Activated CD4-positive, alpha-beta T cell treated with anti-CD3 and anti-CD28 coated beads, Interleukin-10, Interleukin-2, amounts not matched to agents 100 ng/mL and 50 ng/mL, durations not matched to agents 16 hours and 8 hours (primary cell): ENCODE measurements at places on chromosomes 16 and 17.

- no peak for DNase-seq
Measured at GRCh38 chr16:1749152-1750117, 21.9 kb downstream of the NME3 start.

DNA sequence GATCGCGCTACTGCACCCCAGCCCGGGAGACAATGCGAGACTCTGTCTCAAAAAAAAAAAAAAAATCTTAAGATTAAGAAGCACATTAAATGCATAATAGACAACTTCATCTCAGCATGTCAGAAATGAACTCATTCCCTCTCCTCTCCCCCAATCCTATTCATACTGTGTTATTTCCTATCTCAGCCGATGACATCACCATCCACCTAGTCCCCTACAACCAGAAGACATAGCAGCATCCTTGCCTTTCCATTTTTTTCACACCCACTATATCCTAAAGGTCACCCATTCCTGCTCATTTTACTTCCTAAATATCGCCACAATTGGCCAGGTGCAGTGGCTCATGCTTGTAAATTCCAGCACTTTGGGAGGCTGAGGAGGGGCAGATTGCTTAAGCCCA lies 81.3 kb downstream of the RPGRIP1L start:
- no peak for DNase-seq

DNA sequence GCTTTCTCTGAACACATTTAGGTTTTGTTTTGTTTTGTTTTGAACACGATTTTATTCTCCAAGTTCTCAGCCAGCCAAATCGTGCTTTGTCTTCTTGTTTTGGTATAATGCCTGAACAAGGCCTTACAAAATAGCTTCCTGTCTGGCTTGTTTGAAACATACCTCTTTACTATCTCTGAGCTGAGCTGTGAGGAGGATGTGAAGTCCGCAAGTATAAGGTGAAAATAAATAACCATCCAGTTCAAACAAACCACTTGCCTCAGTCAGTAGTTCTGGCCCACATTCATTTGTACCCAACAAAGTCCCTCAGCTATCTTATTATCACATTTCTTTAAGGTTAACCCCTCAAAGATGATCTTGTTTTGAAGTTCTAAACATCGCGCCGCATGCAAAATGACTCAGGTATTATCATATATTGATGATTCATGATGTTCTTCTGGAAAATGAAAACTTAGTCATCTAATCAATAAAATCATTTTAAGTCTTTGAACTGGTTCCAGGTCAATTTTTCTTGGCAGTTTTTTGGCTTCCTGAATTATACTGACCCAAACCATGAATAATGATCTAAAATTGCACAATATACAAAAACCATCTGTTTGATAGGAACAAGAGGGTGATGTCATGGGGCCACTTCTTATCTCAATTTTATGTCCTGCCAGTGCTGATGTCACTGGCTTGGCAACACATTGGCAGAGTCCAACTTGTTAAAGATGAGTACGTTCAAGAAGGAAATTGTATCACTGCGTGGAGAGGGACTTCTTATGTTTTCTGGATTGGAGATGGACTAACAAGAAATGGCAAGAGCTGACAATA lies 694.3 kb downstream of the KCNJ2 start:
- no peak for DNase-seq

DNA sequence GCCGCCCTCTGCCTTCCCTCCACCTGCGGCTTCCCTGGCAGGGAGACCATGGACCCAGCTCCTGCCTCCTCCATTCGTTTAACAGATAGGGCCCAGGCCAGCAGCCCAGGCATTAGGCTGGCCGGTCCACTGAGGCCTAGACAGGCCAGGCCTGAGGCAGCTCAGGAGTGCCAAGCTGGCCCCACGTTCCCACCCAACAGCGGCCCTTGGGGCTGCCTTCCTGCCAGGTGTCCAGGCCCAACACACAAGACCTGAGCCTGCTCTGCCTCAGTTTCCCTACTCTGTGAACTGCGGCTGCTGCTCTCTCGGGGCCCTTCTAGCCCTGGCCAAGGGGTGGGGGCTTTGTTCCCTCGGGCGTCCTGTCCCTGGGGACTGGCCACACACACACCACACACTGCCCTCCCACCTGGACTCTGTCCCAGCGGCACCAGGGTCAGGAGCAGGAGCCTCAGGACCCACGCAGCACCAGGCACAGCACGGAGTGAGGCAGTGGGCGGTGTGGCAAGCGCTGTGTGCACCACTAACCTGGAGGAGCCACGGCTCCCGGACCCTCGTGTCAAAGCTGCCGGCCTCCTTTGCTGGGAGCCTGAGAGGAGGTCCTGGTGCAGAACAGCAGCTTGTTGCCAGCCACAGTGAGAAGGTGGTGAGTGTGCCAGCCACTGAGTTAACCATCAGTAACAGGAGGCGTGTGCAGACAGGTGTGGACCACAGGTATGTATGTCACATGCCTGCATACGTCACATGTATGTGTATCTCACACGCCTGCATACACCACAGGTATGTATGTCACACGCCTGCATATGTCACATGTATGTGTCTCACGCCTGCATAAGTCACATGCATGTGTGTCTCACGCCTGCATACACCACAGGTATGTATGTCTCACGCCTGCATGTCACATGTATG lies 14.6 kb upstream of the CDH15 start:
- no peak for DNase-seq

- DNase-seq, result no peak
Measured at GRCh38 chr16:61890386-61890785, 145.9 kb downstream of the CDH8 start.

GRCh38 chr16:69324585-69325253 lies 5.7 kb downstream of the PDF start:
- DNase-seq, result no peak

DNA sequence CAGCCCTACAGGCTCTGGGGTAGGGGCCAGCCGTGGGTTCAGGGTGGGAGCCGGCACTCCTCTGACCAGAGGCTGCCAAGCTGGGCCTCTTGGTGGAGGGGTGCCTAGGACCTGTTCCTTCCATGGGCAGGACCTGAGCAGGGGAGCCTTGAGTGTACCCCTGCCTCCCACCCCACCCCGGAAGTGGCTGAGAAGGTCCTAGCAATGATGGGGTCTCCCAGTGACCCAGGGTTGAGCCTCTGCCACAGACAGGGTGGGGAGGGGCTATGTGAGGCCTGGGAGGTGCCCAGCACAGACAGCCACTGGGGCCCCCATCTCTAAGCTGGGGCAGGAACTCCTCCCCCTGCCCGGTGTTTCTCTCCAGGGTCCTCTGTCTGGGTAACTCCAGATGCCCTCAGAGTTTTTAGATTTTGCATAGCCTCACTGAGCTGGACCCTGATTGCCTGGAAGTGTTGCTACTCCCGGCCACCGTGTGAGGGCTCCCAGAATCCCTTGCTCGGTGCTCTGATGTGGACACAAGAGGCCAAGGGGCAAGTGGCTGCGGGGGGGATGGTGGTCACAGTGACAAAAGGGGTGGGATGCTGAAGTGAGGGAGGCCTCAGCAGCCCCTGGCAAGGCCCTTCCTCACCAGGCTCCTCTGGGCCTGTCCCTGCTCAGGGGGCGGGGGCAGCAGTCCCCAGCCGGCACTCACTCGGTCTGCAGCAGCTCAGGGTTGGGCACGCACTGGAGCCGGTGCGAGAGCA lies 6.4 kb upstream of the MTSS2 start:
- no peak for DNase-seq

DNA sequence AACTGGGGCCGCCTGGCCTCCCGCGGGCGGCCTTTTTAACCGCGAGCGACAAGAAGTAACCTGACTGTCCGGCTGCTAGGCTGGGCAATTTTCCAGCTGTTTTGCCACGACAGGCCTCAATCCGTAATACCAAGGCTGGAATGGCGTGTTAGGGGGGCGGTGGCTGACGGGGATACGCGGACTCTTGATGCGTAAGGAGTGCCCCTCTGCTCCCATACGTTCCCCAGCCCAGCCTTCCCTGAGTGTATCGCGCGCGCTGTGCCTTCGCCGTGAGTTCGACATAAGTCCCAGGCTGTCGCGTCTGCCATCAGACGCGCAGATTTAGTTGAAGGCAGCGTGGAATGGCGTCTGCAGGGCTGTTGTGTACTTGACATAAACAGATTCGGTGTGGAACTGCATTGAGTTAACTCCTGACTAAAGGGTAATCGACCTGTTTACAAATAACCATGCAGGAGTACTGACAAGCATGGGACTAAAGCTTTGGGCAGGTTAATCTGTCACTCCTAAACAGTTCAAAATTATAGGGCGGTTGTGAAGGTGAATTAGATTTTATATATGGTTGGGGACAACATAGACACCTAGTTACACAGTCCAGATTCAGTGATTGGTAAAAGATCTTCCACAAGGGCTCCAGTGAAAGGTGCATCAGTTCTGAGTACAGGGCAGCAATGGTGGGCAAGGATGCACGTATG lies 16.6 kb upstream of the ERN1 start:
- peak; percentile 60 for DNase-seq

DNA sequence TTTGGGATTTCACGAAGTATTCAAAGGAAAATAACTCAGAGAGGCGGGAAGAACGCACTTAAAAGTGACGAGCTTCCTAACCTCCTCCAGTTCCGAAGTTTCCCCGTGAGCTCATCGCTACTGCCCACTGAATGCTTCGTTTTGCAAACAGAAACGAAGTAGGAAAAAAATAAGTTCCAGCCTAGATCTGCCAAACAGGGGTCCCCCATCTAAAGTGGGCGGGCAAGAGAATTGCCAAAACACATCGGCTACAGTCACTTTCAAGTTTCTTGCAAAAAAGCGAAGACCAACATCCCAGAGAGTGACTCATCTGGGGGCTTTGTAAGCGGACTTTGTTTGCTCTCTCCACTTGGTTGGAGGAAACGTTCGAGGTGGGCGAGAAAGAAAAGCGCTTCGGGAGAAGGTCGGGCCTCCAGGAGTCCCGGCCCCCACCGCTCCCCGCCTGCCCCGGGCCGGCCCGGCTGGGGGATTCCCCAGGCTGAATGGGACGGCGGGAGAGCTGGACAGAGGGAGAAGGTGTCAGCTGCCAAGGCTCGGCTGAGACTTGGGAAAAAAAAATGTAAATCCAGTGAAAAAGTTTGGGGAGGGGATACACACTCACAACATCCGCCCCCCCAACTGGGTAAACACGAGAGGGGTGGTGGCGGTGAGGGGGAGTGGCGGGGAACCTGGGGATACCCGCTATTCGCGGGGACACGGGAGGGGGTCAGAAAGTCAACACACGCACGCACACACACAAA lies 1.0 kb downstream of the VEZF1 start:
- peak; percentile 41 for DNase-seq

DNA sequence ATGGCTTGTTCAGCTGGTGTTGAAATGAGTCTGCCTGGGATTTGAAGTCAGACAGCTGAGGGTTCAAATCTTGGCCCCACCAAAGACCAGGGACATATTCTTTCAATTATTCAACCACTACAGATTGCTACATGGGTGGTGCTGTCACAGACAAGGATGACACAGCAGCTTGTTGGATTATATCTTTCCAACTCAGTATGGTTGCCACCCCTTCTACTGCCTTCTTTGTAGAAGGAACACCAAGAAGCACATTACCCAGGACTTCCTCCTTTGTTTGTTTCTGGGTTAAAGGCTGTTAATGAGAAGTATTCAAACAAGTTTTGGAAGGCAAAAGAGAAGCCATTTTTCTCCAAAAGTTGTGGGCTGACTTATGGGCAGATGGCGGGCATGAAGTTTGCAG lies 78.6 kb downstream of the COPRS start:
- DNase-seq, result no peak

GRCh38 chr16:66107661-66108060 lies 258.8 kb upstream of the CDH5 start:
- no peak for DNase-seq

- DNase-seq, result no peak
Measured at GRCh38 chr17:6503641-6504195, 52.6 kb downstream of the PITPNM3 start.

DNA sequence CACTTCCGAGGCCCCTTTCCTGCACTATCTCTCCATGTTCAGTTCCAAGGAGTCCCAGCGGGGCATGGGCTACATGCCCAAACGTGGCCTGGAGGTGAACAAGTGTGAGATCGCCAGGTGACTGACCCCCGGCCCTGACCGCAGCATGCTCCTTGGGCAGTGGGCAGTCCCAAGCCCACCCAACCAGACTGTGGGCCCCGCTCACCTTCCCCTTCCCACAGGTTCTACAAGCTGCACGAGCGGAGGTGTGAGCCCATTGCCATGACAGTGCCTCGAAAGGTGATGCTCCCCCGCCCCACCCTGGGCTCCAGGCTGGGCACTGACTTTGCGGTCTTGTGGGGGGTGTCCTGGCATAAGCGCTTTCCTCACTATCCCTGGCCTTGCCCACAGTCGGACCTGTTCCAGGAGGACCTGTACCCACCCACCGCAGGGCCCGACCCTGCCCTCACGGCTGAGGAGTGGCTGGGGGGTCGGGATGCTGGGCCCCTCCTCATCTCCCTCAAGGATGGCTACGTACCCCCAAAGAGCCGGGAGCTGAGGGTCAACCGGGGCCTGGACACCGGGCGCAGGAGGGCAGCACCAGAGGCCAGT lies 4.7 kb downstream of the CORO1A start:
- DNase-seq, result no peak

- DNase-seq, result no peak
Measured at GRCh38 chr17:42347198-42347597, 41.0 kb downstream of the STAT3 start.

GRCh38 chr16:2867661-2867986 lies 9.7 kb upstream of the PRSS22 start:
- DNase-seq, result no peak
